Naive thymus-derived CD8-positive, alpha-beta T cell (primary cell): ENCODE measurements at places on chromosomes 6 and 20. TPM values are rescaled to one million over a fixed set of nuclear protein-coding genes. Genes with fewer than 3 reads are reported as not detected.
A peak's percentile ranks its signal among the peaks of the same experiment; 100 is the strongest.

DNA sequence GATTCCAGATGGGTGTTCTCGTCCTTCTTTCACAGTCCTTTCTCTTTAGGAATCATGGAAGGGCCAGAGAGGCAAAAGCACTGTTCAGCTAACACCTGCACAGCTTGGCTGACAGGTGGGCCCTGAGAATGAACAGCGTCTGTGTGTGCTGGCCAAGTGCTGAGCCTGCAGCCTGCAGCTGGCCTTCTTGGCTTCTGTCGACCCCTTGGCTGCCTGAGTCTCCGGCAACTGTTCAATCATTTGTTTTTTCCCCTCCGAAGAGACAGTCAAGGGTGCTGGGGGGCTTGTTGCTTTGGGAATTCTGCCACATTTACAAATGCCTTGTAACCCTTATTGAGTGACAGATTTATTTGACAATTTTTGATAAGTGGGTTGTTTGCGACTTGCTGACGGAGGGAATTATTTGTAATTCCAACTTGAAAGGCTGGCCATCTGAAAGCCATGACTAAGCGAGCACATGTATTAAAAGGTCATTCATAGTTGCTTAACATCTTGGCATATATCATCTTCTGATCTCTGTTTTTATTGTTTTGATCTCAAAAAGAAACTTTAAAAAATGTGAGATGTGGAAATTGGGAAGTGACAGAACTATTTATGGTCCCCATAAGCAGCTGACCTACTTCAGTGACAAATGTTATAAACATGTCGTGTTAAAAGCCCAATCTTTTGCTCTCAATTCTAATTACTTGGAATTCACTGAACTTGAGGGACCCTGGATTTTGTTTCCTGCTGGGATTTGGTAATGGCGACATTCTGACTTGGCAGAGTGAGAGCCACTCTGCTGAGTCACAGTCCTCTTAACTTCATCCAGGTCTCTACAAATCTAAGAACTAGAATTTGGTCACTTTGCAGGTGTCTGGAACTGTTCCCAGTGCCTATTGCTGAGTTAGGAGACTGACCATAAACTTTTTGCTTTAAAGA lies 41.9 kb upstream of the FERMT1 start:
- DNase-seq = no peak
- peaks cover 10% of the 10 kb centered on the region for H3K36me3 ChIP-seq
- H3K4me3 ChIP-seq = no peak overlapping the region
- H3K4me1 ChIP-seq = no peaks in the 10 kb centered on the region
- peaks cover 31% of the 10 kb centered on the region for H3K27me3 ChIP-seq

DNA sequence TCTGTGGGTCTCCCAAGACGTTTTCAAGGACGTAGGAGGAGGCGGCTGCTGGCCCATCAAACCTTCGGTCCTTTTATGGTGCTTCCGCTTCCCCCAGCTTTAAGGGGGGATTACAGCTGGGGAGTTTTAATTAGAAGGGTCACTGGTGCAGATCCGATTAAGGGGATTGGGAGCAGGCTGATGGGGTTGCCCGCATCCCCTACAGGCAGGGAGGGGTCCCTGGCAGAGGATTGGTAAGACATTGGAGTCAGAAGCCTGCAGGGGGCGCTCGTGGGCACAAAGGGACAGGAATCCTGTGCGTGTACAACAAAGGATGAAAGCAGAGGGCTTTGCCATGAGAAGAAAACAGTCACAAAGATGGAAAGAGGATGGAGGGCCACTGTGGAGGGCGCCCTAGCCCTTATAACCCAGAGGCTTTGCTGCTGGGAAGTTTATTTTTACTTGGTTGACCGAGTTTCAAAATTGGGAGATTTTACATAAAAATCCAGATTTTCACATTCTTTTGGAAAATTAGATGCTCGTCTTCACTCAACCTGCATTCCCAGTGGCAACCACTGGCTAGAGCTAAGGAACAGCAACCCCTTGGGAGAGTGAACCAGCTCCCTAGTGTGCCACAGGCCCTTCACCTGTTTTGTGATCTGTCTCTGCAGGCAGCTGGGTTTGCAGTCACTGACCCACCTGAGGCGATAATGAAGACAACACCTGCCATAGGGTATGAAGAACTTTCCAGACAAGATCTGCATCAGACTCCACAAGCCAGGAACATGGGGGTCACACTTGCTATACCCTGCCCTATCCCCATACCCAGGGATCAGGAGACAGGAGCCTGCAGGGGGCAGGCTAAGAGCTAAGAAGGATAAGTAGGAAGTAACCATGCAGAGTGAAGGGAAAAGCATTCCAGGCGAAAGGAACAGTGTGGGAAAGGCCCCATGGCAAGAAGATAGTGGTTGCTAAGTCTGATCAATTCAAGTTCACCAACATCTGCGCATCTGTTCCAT lies 97.7 kb downstream of the KCNB1 start:
- no peak overlapping the region for H3K27ac ChIP-seq
- H3K4me1 ChIP-seq = peaks cover 4% of the 10 kb centered on the region
- H3K27me3 ChIP-seq = peaks cover 72% of the 10 kb centered on the region
- no peaks in the 10 kb centered on the region for H3K36me3 ChIP-seq

Gene MAPK13
- polyA plus RNA-seq = 35.2 TPM

Gene PHF1
- polyA plus RNA-seq = 45.3 TPM

Gene CD24
- 0.70 TPM for polyA plus RNA-seq

- no peak for DNase-seq
- H3K36me3 ChIP-seq = no peaks in the 10 kb centered on the region
- H3K27ac ChIP-seq = no peak overlapping the region
- peak overlapping the region; percentile 26 for H3K4me3 ChIP-seq
- no peaks in the 10 kb centered on the region for H3K4me1 ChIP-seq
These were observed 172.2 kb downstream of the TFAP2B start for GRCh38 chr6:50990750-50991446.

DNA sequence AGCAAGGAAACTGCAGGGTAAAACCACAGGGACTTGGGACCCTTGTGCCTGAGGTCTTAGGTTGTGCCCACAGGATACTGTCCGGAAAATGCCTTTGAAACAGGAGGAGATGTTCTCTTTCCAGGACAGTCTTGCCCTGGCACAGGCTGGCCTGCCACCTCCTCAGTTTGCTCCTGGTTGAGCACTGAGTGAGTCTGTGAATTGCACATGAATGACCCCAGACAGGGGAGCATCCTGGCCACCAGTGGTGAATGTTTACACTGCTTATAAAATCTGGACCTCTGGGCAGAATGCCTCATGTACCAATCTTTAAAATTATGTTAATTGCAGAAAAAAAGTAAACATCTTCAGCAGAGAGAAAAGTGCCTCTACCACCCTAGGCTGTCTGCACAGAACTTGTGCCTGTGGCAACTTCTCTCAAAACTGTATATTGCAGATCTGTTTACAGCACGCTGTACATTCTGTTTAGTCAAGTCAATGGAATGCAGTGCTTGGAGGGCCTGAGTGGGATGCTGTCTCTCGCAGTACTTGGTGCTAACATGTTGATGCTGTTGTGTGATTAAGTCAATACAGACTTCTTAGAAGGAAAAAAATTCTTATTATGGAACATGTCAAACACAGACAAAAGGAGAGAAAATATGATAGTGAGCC lies 242.1 kb downstream of the SOD2 start:
- no peaks in the 10 kb centered on the region for H3K36me3 ChIP-seq
- no peaks in the 10 kb centered on the region for H3K4me1 ChIP-seq
- DNase-seq = no peak
- H3K27me3 ChIP-seq = peaks cover 18% of the 10 kb centered on the region
- H3K4me3 ChIP-seq = no peak overlapping the region
- no peak overlapping the region for H3K27ac ChIP-seq

- H3K4me3 ChIP-seq = no peak overlapping the region
- H3K27me3 ChIP-seq = peaks cover 8% of the 10 kb centered on the region
- no peak for DNase-seq
- no peaks in the 10 kb centered on the region for H3K4me1 ChIP-seq
These were observed 130.4 kb downstream of the MOXD1 start for GRCh38 chr6:132270726-132271402.

- no peak for DNase-seq
- no peaks in the 10 kb centered on the region for H3K36me3 ChIP-seq
- H3K4me3 ChIP-seq = no peak overlapping the region
These were observed 61.8 kb downstream of the PAX1 start for GRCh38 chr20:21767200-21767738.

DNA sequence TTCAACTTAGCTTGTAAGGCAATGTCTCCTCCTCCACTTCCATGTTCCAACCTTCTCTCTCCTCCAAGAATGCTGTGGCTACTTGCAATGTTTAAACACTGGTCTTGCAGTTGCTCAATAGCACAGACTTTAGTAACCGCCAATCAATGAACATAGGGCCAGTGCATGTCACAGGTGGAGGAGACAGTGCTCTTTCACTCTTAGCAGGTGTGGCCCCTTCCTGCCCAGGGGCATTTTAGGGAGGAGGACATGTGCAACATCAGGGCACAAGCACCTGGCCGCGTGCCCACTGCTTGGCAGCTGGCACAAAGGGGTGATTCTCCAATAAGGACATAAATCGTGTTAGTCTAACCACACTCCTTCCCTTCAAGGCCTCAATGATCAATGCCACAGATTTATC lies 41.3 kb downstream of the ADGRF1 start:
- no peak overlapping the region for H3K27ac ChIP-seq
- H3K4me3 ChIP-seq = no peak overlapping the region
- no peaks in the 10 kb centered on the region for H3K36me3 ChIP-seq
- no peaks in the 10 kb centered on the region for H3K4me1 ChIP-seq
- DNase-seq = no peak

Gene RNF182
- polyA plus RNA-seq = not detected

Gene LBP
- not detected for polyA plus RNA-seq

- no peaks in the 10 kb centered on the region for H3K36me3 ChIP-seq
- peak; percentile 45 for DNase-seq
- H3K27ac ChIP-seq = peak overlapping the region; percentile 91
- peak overlapping the region; percentile 80 for H3K4me3 ChIP-seq
- no peaks in the 10 kb centered on the region for H3K27me3 ChIP-seq
These were observed 714 bp downstream of the AIF1 start for GRCh38 chr6:31615748-31616147.

Gene MUC22
- not detected for polyA plus RNA-seq

Gene VWA7
- polyA plus RNA-seq = not detected

DNA sequence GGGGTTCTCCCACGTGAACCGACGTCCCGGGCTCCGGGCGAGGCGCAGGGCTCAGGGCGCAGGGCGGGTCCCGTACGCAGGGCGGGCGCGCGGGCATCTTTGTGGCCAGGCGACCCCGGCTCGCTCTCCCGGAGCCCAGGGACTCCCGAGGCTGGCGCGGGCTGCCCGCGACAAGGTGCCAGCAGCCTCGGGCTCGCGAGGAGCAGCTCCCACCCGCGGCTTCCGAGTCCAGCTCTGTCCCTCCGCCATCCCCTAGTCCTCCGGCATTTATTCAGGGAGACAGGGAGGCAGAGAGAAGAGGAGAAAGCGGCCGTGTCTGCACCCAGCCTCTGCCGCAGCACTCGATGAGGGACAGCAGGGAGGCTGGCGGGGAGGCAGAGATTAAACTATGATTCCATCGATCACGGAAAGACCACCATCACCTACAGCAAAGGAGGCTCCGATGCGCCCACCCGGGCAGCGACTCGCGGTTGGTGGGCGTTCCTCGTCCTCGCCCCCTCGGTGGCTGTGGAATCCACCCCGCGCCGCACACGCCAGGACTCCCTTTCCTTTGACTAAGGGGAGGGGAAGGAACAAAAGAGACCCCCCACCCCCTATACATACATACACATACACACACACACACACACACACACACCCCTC lies 1.1 kb downstream of the RGS17 start:
- H3K27ac ChIP-seq = no peak overlapping the region
- H3K4me3 ChIP-seq = peak overlapping the region; percentile 81
- no peaks in the 10 kb centered on the region for H3K36me3 ChIP-seq

DNA sequence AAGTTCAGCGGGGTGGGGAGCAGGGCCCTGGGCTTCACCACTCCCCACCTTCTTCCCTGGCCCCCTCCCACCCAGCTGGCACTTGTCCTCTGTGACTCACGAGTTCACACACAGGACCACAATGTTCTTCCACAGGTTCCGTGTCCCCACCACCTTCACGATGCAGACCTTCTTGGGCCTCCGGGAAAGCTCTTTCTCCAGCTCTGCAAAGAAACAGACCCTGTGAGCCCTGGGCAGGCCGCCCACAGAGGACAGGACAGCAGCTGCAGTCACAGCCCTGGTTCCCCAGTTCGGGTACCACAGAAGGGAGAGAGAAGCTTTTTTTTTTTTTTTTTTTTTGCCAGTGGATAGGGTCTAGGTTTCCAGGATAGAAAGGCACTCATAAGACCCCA lies 30.9 kb downstream of the PSMG4 start:
- no peak for DNase-seq
- H3K27me3 ChIP-seq = no peaks in the 10 kb centered on the region
- H3K36me3 ChIP-seq = no peaks in the 10 kb centered on the region
- H3K4me1 ChIP-seq = peaks cover 6% of the 10 kb centered on the region
- H3K27ac ChIP-seq = no peak overlapping the region

DNA sequence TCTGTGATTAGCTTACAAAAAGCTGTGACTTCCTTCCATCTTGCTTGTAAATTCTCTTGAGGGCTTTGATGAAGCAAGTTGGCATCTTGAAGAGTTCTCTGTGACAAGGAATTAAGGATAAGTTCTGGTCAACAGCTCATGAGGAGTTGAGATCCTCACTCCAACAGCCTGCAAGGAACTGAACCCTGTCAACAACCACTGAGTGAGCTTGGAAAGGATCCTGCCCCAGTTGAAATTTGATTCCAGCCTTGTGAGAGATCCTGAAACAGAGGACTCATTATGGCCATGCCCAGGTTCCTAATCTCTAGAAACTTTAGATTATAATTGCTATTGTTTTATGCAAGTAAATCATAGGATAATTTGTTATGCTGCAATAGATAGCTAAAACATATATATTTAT lies 133.7 kb downstream of the PTCHD4 start:
- peaks cover 9% of the 10 kb centered on the region for H3K27me3 ChIP-seq
- no peaks in the 10 kb centered on the region for H3K4me1 ChIP-seq
- H3K27ac ChIP-seq = no peak overlapping the region
- no peak overlapping the region for H3K4me3 ChIP-seq
- H3K36me3 ChIP-seq = no peaks in the 10 kb centered on the region
- DNase-seq = no peak

GRCh38 chr6:41691426-41692079 lies 43.9 kb downstream of the TFEB start:
- H3K36me3 ChIP-seq = no peaks in the 10 kb centered on the region
- no peaks in the 10 kb centered on the region for H3K27me3 ChIP-seq
- no peak overlapping the region for H3K4me3 ChIP-seq
- DNase-seq = no peak
- no peak overlapping the region for H3K27ac ChIP-seq
- H3K4me1 ChIP-seq = peaks cover 3% of the 10 kb centered on the region

GRCh38 chr6:118872726-118873125 lies 21.2 kb upstream of the ASF1A start:
- no peaks in the 10 kb centered on the region for H3K27me3 ChIP-seq
- peak overlapping the region; percentile 34 for H3K27ac ChIP-seq
- H3K4me3 ChIP-seq = no peak overlapping the region
- peaks cover 30% of the 10 kb centered on the region for H3K36me3 ChIP-seq
- peaks cover 16% of the 10 kb centered on the region for H3K4me1 ChIP-seq
- no peak for DNase-seq

DNA sequence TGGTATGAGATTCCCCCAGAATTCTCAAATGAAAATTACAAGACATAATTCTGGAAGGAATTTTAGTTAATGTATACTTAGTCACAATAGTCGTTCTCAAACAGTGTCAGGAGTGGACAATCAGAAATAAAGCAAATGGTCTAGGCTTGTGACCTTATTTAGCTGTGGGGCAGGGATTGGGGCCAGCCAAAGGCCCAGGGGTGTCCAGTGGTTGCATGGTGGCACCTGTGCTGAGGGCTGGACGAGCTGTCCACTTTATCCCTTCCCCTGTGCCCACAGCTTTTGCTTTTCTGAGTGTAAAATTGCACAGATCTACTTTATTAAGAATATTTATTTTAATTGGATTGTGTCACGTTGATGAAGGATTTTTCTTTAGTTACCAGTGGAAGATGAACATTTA lies 195.0 kb downstream of the ARID1B start:
- H3K4me3 ChIP-seq = no peak overlapping the region
- H3K36me3 ChIP-seq = no peaks in the 10 kb centered on the region
- H3K27me3 ChIP-seq = no peaks in the 10 kb centered on the region
